ENCODE measurements at places on chromosomes 4 and X.

- DNase-seq = no peak
Measured at GRCh38 chr4:92182006-92182735, 121.6 kb upstream of the GRID2 start.

DNA sequence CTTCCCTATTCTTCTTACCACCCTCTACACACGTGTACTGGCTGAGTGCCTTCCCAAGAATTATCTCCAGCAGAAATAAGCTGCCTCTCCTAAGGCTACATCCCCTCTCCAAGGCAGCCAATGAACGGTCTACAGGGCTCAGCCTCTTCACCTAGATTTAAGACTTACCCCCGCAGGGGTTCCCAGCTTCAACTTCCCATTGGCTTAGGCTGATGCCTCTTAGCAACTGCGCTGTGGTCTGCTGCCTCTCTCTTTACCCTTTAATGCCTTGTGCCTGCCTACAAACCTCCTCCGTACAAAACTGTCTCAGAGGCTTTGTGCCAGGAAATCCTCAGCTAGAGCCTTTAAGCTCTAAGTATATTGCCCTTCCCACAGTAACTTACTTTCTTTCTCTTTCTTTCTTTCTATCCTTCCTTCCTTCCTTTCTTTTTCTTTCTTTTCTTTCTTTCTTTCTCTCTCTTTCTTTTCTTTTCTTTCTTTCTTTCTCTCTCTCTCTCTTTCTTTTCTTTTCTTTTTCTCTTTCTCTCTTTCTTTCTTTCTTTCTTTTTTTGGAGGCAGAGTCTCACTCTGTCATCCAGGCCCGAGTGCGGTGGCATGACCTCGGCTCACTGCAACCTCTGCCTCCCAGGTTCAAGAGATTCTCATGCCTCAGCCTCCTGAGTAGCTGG lies 15.1 kb upstream of the PIGA start:
- DNase-seq = no peak

DNA sequence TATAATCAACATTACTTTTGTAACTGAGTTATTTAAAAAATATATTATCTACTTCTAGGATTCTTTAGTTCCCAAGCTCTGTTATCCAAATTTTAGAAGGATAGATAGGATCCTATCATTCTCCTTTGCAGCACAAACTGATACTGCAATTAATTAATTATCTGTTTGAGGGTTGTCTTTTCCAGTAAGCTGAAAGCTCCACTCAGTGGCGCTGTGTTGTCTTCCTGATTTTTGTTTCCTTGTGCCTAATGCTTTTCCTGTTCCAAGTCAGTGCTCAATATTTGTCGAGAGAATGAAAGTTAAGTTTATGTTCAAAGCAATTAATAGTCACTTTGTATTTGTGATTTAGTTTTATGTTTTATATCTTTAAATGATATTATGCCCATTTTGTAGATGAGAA lies 107.4 kb upstream of the ANK2 start:
- no peak for DNase-seq

DNA sequence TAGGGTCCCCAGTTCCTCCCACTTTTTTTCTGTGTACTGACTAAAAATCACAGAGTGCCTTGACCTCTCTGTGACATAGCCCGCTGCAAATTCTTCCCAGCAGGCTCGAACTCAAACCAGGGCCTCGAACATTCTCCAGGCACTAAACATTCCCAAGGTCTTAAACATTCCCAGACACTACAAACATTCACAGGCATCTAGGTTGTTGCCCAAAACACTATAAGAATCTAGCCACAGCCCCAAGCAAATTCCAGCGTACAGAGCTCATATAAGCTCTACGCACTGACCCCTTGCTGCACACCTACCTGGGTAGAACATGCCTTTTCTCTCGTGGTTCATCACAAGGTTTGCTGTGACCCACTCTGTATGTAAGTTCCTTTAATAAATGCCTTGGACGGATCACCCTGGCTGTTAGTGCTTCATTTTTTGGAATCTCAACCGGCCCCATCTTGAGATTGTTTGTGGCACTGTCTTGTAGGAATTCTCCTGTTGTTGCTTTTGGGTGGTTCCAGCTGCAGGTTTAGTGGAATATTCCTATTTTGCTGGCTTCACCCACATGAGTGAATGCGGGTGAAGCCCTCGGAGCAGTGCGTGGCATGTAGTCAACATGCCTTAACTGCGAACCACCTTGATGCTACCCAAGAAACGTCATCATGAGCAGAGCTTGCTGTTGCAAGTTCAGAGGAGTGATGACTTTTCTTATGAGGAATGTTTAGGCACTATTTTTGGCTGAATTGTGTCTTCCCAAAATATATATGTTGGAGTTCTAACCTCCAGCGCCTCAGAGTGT lies 230.0 kb downstream of the HS3ST1 start:
- no peak for DNase-seq

GRCh38 chr4:75637176-75637575 lies 6.8 kb upstream of the CDKL2 start:
- no peak for DNase-seq

DNA sequence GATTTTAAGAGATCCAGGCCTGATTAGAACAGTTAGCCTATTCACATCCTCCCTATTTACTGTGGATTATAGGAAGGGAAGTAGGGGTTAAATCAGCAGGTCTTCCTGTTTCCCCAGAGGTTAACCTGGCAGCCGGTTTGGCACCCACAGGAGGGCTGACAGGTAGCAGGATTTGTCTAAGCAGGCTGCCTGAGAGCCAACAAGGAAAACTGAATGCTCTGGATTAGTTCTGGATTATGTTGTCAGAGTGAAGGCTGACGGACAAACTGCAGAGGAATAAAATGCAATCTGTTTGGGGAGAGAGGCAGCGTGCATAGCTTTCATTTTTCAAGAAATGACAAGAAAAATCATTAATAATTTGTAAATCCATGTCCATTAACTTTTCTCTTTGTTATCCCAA lies 397.1 kb upstream of the FAM241A start:
- no peak for DNase-seq

All from activated CD4-positive, alpha-beta T cell treated with anti-CD3 and anti-CD28 coated beads, Interleukin-2, amount 50 U/mL, for 48 hours (primary cell).